NCI-H1417 treated with DMSO at 0.1 percent for 48 hours (cell line): ENCODE measurements at places on chromosomes 12 and 14.

DNA sequence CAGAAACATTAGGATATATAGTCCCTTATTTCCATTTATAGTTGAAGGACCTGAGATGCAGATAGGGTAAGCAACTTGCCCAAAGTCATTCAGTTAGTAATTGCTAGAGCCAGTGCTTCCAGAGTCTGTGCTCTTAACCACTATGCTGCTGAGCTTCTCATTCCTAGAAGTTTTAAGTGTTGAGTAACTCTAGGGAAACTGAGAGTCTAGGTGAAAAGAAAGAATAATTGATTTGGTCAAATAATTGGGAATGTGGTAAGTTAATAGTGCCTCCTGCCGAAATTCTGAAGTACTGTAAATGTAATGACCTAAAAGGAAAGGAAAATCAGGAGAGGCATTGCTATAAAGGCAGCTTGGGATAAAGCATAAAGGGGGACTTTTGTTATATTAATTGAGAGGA, 14.1 kb downstream of the PYROXD1 start:
- DNase-seq, result no peak

DNA sequence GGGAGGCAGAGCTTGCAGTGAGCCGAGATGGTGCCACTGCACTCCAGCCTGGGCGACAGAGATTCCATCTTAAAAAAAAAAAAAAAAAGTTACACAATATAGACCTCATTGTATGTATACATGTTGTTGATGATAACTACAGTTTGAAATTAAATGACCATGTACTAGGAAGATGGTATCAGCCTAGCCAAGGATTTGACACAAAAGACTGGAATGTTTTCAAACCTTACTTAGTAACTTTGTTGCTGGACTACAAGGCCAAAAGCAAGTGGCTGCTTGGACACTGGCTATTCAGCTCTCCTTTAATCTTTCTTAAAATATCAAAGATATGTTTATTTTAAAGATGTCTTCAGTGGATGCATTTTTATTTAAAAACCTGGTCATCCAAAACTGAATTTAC, 18.9 kb upstream of the NUDT4 start:
- DNase-seq, result no peak

DNA sequence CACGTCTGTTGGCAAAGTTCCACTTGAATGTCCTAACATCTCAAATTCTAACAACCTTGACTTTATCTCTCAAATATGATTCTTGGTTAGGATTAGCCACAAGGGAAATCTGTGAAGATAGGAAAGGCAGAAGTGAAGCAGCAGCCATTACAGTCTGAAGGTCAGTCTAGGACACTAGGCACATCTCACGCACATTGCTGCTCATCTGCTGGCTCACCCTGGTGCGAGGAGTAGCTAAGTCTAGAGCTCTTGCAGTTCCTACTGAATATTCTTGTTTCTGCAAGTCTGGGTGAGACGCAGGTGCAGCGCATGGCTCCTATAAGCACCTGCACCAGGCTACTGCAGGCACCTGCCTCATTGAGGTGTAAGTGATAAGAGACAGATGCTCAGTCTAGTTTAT, 6.4 kb upstream of the SLC25A3 start:
- no peak for DNase-seq

DNA sequence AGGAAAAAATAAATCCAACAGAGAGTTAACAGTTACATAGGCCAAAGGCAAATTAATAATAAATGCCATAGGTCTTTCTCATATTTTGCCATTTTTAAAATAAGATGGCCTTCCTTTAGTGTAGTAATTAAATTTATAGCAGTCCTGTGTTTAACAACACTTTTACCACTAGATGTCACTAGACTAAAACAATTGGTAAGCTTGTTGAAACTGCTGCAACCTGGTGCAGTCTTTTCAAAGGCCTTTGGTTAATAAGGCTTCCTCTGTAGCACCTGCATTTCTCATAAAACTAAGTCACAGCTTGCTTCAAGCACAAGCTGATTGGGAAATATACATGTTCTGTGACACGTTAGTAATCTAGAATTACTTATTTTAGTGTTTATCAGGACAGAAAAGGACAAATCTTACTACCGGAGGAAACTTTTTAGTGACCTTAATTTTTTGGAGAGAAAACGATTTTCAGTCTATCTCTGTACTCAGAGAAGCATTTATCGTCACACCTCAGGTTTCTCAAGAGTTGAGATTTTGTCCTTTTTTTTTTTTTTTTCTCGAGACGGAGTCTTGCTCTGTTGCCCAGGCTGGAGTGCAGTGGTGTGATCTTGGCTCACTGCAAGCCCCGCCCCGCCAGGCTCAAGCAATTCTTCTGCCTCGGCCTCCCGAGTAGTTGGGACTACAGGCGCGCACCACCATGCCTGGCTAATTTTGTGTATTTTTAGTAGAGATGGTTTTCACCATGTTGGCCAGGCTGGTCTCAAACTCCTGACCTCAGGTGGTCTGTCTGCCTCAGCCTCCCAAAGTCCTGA, 20.0 kb downstream of the BORCS5 start:
- DNase-seq, result peak; percentile 78
